Retinal pigment epithelial cell (primary cell): ENCODE measurements at places on chromosomes 5 and 9.
A peak's percentile ranks its signal among the peaks of the same experiment; 100 is the strongest.

- DNase-seq, result no peak
Observed at GRCh38 chr5:151805414-151806223, 33.9 kb downstream of the G3BP1 start.

GRCh38 chr5:140239939-140240700 is 62.8 kb downstream of the PFDN1 start:
- no peak for DNase-seq

- no peak for DNase-seq
Observed at GRCh38 chr9:129572052-129572425, 48.9 kb downstream of the C9orf50 start.

DNA sequence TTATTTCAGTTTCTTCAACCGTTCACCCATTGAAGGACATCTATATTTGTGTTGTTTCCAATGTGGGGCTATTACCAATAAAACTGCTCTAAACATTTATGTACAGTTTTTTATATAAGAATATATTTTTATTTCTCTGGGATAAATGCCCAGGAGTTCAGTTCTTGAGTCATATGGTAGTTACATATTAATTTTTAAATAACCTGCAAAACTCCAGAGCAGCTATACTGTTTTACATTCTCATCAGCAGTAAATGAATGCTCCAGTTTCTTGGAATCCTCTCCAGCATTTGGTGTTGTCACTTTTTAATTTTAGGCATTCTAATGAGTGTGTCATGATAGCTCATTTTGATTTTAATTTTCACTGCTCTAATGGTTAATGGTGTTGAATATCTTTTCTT is 36.2 kb downstream of the CDK7 start:
- no peak for DNase-seq

- DNase-seq, result no peak
Observed at GRCh38 chr9:124182741-124183140, 75.0 kb upstream of the NEK6 start.

GRCh38 chr9:35162605-35163315 is 951 bp downstream of the UNC13B start:
- peak; percentile 64 for DNase-seq

GRCh38 chr5:32645246-32645645 is 59.9 kb downstream of the SUB1 start:
- no peak for DNase-seq

- no peak for DNase-seq
Observed at GRCh38 chr9:95989297-95989696, 113.8 kb downstream of the ERCC6L2 start.

DNA sequence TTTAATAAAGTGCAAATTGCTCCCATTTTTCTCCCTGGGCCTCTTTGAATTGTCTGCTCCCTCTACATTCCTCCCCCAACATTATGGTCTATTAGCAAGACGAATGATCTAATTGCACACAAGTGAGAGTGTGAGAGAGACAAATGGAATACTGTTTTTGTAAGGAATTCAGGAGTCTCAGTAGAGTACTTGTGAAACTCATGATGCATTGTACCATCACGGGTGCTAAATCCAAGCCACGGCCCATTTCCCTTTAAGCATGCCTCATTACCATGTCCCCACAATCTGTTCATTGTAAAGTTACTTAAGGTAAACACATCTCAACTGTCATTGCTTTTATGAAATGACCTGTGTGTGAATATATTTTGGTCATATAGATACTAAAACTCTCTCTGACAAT is 62.8 kb downstream of the CD180 start:
- no peak for DNase-seq

- DNase-seq, result no peak
Observed at GRCh38 chr9:2087500-2088313, 72.6 kb downstream of the SMARCA2 start.

- DNase-seq, result no peak
Observed at GRCh38 chr5:82011761-82012160, 39.9 kb downstream of the ATG10 start.

DNA sequence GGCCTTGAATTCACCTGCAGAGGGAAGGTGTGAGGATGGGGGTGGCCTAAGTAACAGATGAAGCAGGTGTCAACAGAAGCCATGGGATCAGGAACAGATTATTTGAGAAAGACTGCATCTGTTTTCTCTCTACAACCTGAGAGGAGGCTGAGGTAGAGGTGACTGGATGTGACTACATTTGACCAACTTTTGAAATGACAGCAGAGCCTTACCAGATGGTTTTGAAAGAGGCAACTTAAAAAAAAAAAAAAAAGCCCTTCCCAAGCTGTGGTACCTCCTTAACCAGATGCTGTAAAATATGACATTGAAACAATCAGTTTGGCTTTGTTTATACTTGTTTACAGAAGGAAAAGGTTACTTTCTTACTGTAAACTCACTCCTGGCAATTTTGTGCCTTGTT is 108.6 kb downstream of the TRIO start:
- DNase-seq, result no peak

DNA sequence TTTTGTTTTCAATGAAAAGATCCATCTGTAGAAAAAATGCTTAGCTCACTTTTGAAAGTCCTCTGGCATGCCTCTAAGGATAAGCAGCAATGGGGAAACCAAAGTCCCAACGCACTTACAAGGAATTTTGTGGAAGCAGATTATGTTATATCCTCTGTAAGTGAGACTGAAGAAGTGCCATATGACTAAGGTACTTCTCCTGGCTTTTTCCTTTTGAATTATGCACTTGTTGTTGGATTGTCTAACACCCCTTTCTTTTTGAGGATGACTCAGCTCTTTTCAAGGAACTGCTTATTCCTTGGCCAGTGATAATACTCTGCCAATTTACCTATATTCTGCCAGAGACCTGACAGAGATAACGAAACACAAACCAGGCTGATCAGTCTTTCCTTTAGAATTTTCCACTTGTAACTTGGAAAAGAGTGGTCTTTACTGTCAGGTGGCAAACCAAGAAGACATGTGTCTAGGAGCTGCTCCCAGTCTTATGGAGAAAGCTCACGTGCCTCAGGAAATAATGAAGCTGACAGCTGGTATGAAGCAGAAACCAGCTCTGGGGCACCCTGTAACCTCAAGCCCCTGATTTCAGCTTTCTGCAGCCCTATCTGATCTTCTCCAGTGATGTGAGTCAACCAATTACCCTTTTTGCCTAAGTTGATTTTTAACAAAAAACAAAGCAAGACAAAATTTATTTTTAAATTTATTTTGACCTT is 290.8 kb upstream of the FBXL7 start:
- no peak for DNase-seq

- DNase-seq, result no peak
Observed at GRCh38 chr5:180130291-180130869, 58.8 kb upstream of the RNF130 start.

- DNase-seq, result no peak
Observed at GRCh38 chr9:75448955-75449354, 360.6 kb downstream of the OSTF1 start.

DNA sequence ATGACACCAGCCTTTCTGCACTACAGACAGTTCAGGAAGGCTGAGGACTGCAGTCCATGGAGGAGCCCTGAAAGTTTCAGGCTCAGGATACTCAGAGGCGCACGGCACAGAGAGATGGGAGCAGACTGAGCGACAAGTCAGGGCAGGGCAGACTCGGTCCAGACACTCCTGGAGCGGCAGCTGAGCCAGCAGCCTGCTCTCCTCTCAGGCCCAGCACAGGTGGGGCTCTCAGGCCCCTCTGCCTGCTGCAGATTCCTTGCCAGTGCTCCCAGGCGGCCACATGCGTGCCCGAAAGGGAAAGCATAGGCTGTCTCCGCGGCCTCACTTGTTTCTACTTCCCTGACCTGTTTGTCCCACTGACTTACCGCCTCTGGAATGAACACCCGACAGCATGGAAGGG is 228.3 kb downstream of the IRX2 start:
- DNase-seq, result no peak

- DNase-seq, result no peak
Observed at GRCh38 chr5:124317451-124317850, 429.0 kb downstream of the ZNF608 start.

- peak; percentile 81 for DNase-seq
Observed at GRCh38 chr9:122180633-122181032, 20.9 kb downstream of the MORN5 start.

- DNase-seq, result peak; percentile 54
Observed at GRCh38 chr5:138792195-138792790, 39.1 kb downstream of the CTNNA1 start.

GRCh38 chr9:16787724-16788123 is 82.7 kb downstream of the BNC2 start:
- DNase-seq, result no peak

GRCh38 chr5:40386289-40386688 is 293.4 kb upstream of the PTGER4 start:
- DNase-seq, result no peak

DNA sequence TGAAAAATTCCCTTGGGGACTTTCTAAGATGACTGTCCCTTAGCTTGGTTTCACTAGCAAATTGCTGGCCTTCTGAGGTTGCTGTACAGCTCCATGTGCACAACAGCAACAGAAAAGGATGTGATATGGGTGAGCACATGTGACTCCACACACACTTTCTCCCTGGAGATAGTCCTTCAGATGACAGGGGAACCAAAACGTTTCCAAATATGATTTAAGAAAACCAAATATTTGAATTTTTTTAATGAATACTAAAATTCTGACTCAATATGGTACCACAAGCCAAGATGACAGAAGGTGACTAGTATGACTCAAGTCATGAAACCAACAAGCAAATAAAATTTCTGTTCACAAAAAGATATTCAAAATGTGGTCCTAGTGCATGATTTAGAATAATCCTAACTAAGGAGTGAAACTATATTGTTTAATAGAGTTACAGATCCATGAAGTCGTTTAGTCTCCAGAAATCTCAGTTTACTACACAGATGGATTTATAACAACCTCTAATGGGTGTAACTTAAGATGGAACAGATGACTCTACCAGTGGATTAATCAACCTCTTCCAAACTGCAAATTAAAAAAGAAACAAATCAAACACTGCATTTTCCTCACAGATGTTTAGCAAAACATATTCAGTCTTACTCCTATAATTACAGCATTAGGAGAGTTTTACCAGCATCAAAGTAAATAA is 144.8 kb upstream of the PIK3R1 start:
- no peak for DNase-seq

- no peak for DNase-seq
Observed at GRCh38 chr9:37859043-37859442, 44.9 kb downstream of the SLC25A51 start.

GRCh38 chr9:86708918-86709835 is 238.1 kb downstream of the GAS1 start:
- no peak for DNase-seq

DNA sequence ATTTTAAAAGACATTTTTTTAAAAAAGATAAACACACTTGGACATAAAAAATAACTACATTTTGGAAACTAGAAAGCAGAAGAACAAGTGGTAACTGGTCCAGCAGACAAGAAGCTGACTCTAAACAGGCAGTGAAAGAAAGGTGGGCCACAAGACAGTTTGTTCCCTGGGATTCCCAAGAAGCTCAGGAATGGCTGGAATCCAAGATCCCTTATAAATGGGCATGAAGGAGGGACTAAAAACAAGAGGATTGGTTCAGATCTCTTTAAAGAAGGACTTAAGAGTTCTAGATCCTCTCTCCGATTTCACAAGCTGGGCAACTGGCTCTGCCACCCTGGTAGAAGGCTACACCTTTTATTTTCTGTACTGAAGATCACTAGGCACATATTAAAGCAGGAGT is 102.8 kb downstream of the ARL15 start:
- no peak for DNase-seq

DNA sequence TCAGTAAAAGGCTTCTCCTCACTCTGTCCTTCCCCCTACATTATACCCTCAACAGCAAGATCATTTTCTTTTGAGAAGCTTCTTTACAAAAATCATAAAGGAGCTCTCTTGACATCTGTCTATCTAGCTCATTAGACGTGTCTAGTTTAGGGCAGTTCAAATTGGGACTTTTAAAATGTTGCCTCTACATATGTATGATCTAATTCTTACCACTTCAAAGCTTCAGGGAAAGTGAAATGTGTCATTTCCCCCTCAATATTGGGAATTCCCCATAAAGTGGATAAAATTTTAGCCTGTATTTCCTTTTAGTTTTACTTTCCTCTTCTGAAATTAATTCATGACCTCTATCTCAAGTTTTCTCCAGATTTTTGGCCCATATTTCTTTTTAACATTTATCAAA is 323.7 kb downstream of the ARRDC3 start:
- DNase-seq, result no peak

DNA sequence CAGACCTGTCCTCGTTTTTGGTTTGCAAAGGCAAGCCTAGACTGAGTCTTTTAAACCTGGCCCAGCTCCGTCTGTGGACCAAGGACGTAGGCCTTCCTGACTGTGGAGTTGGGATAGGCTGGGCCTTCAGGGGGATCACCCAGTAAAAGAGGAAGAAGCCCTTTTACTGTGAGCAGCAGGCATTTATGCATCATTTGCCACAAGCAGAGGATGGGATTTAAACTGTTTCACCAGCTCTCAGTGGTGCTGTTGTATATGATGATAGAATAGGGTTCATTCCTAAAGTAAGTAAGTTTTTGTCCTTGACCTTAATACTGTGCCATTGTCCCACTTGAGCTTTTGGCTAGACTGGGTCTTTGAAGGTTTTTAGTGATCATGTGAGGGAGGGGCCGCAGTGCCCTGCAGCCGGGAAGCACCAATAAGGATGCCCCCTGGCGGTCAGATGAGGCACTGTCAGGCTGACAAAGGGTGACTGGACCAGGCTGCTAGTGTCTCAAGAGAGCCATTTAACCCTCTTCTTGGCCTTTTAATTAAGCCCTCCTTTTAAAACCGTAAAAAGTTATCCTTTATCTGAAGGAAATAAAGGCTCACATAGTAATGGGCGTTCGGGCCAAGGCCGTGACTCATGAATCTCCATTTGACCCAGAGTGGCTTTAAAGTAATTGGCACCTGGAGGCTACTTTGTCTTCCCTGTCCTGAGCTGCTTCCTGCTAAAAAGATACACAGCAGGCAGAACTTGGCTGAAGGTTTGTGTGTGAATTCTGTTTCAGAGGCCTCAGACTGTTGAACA is 74.0 kb downstream of the UBAP1 start:
- no peak for DNase-seq

DNA sequence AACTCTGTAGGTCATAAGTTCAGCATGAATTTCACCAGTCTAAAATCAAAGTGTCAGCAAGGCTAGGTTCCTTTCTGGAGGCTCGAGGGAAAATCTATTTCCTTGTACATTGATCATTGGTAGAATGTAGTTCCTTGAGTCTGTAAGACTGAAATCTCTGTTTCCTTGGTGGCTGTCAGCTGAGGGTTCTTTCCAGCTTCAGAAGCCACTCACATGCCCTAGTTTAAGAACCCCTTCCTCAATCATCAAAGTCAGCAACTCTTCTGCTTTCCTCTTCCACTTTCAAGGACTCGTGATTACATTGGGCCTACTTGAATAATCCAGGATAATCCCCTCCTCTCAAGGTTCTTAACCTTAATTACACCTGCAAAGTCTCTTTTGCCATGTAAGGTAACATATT is 4.9 kb upstream of the SCAMP1 start:
- no peak for DNase-seq

GRCh38 chr9:4591123-4591500 is 71.0 kb upstream of the PLPP6 start:
- peak; percentile 34 for DNase-seq

- DNase-seq, result no peak
Observed at GRCh38 chr9:104080983-104081382, 13.1 kb upstream of the SMC2 start.

GRCh38 chr5:58135571-58136335 is 324.1 kb downstream of the PLK2 start:
- no peak for DNase-seq
